ENCODE measurements at places on chromosomes 11 and 22.

GRCh38 chr11:47186700-47187695 is 764 bp upstream of the PACSIN3 start:
- peak; percentile 18 for DNase-seq

DNA sequence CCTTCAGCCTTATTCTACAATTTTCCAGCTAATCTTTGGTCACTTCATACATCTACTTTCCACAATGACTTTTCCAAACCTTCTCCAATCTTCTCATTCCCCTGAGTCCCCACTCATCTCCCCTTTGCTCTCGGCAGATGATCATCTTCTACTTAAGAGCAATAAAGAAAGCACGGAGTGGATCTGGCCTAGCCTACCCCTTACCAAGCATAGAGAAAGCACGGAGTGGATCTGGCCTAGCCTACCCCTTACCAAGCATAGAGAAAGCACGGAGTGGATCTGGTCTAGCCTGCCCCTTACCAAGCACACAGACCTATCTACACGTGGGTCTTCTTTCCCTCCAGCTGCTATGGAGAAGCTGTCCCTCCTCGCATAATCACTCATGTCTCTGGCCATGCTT is 558.6 kb downstream of the OPCML start:
- DNase-seq, result no peak

DNA sequence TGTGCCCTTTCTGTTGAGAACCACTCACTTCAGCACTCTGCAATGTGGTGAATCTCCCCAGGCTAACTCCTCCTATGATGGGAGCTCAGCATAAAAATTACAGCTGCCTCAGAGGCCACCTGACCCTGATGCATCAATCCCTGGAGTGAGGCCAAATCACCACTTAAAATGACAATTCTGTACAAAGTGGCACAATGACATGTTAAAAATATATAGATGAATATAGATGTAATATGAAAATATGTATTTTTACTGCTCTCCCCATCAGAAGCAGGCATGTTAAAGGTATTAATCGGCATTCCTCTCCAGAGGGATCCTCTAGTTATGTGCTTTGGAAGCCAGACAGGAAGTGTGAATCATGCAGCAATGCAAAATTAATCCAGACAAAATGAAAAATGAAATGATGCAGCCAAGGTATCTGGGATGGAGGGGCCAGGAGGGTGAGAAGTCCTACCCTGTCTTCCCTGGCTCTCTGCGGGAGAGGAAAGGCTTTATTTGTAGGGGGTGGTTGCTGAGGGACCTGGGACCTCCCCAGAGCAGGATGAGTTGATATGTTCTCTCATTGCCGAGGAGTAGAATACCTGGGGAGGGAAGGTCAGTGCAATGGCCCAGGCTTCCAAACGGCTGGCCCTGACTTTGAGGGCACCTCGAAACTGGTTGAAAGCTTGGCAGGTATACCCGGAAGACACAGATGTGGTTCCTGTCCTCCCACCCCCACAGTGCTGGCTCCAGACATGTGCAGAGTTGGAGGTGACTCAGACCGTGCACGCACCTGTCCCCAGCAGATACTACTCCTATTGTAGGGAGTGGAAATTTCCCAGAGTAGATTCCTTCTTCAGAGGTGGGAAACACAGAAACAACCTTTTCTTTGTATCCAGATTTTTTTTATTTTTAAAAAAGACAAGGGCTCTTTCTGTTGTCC is 347.9 kb upstream of the NCAM1 start:
- DNase-seq, result no peak

GRCh38 chr11:131504199-131504949 is 134.0 kb downstream of the NTM start:
- no peak for DNase-seq

DNA sequence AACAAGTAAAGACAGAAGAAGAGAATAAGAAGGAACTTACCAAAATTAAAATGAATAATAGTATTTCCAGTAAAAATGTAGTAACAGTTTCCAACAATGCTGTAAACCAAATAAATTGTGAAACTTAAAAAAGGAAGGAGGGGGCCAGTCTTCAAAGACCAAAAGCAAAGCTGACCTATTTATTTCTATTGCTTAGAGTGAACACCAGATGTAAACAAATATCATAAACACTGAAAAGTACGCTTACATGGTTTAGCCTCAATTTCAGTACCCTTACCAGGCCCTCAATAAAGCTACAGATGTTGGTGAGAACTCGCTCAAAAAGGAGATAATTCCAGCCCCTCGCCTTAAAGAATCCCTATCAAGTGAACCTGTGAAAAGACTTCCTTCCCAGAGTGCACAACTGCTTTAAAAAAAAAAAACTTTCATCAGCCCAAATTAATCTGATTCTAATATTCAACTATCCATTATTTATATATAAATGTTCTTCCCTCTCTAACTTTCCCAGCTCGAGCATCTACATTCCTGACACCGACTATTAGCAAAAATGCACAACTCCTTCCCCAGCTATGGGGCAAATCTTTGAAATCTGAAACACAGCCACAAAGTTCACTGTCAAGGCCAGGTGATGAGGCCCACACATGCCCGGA is 2.4 kb downstream of the PHF21A start:
- DNase-seq, result no peak

DNA sequence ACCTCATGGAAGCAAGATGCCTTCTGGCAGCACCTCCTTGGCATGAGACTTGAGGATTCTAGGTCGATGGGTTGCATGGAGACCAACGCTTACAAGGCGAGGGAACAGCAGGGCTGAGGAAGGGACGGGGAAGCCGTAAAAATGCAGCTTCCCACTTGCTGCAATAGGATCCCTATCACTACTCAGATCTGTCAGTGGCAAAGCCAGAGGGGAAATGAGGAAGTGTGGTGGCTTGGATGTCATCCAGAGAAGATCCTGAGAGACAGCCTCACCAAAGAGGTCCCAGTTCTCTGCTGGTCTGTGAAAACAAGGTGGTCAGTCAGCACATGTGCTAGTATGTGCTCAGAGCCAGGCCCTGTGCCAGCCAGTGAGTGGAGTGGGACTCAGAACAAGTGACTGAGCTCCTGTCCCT is 22.2 kb downstream of the CYB5R2 start:
- DNase-seq, result no peak

GRCh38 chr22:26068571-26068970 is 100.7 kb upstream of the SEZ6L start:
- no peak for DNase-seq

GRCh38 chr11:14376920-14377319 is 17.9 kb upstream of the RRAS2 start:
- DNase-seq, result no peak

GRCh38 chr11:115194802-115195110 is 309.5 kb downstream of the CADM1 start:
- no peak for DNase-seq

DNA sequence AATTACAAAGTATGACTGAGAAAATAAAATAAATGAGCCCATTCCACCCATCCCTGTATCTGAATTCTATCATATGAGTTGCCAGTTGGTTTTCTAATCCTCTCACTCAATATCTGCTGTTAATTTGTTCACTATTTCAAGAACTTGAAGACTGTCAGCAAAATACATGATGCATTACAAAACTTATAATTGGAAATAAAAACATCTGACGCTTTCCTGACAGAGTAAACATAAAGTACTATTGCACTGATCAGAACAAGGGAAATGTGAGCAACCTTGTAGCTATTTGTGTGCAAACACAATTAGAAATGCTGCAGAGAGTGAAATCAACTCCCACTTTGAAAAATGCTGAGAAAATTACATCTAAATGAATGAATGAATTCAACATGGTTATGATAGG is 97.1 kb downstream of the MPPED2 start:
- no peak for DNase-seq

DNA sequence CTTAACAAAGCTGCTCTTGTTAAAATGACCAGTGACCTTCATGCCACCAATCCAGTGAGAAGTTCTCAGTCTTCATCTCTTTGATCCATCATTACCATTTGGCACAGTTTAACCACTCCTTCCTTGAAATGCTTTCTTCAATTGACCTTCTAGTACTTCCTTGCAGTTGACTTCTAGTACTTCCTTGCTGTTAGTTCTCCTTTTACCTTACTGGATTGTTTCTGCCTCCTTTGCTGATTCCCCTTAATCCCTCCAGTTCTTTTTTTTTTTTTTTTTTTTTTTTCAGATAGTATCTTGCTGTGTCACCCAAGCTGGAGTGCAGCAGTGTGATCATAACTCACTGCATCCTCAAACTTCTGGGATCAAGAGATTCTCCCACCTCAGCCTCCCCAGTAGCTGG is 66.0 kb upstream of the HORMAD2 start:
- no peak for DNase-seq

- DNase-seq, result no peak
These were observed 1.5 kb downstream of the RANGAP1 start for GRCh38 chr22:41284465-41284864.

GRCh38 chr22:22408731-22409696 is 99.5 kb downstream of the ZNF280B start:
- DNase-seq, result no peak

GRCh38 chr22:23225724-23226496 is 45.6 kb downstream of the BCR start:
- DNase-seq, result no peak

- DNase-seq, result peak; percentile 66
These were observed at the start of gene EIF4ENIF1 for GRCh38 chr22:31489632-31490495. Gene EIF4ENIF1 (minus strand): TSS chr22:31489842. CDS start chr22:31488718, 1,124 bp downstream.

DNA sequence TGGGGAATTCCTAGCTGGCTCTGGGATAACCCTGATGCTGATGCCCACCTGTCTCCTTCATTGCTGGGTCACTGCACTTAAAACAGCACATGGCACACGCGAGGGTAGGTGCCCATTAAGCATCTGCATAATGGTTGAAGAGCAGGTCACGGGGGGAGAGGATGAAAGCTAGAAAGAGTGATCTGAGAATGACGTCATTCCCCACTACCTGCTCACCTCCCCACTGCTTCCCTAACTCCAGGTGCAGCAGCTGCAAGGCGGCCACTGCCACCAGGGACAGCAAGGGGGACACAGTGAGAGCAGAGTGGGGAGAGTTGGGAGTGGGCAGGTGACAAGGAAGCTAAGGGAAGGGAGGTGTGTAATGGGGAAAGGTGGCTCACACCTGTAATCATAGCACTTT is 27.0 kb downstream of the ADA2 start:
- no peak for DNase-seq

- DNase-seq, result no peak
These were observed 18.1 kb downstream of the RNF141 start for GRCh38 chr11:10522921-10523320.

- DNase-seq, result no peak
These were observed 33.9 kb downstream of the MMP20 start for GRCh38 chr11:102591160-102591718.

- no peak for DNase-seq
These were observed 43.4 kb upstream of the RAB1B start for GRCh38 chr11:66225066-66225465.

DNA sequence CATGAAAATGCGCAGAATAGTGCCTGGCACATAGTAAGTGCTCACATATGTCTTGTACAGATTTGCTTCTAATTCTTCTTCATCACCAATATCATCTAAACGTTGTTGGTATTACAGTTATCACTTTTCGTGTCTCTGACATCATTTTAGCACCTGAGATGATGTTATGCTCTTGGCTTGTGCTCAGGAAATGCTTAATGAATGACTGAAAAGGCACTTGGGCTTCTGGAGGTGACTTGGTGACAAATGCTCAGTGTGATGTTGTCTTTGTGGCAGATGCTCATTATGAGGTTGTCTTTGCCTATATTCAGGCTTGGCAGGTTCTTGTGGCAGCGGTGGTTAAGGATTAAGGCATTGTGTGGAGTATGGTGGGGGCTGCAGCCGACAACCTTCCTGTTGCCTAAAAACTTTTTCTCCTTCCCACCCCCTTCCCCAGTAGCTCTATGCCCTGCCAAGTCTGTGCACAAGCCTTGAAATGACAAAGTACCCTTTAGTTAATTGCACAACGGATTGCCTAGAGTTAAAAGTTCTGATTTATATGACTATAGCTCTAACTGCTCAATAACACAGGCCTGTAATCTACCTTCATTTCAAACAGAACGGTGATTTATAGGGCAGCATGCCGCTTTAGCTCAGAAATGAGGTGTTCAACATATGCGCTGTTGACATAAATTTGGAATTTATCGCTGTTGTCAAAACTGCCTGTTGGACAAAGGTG is 82.5 kb downstream of the ZBTB16 start:
- DNase-seq, result no peak

GRCh38 chr11:100878474-100878873 is 191.4 kb downstream of the ARHGAP42 start:
- no peak for DNase-seq

GRCh38 chr11:113168354-113169342 is 145.7 kb upstream of the TTC12 start:
- DNase-seq, result no peak

All from stimulated activated CD8-positive, alpha-beta memory T cell treated with anti-CD3 and anti-CD28 coated beads, Interleukin-12 subunit alpha, Interleukin-12 subunit beta, amount 100 ng/mL, for 1 hour (primary cell).